T-cell (primary cell): ENCODE measurements at places on chromosomes 4 and X.

DNA sequence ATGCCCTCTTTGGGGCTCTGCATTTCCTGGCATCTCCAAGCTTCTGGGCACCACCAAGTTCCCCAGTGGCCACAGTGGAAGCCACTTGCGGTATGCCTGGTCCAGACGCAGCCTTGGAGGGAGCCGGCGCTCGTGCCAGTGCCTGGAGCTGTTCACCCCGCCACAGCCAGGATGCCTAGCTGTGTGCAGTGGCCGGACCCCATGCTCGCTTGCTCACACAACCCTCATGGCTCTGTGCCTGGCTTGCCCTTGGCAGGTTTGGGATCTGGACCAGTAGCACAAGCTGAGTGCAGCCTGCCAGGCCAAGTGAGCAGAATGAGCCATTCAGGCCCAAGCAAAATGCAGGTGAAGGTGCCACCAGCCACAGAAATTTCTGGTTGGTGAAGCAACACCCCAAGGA lies 283.5 kb downstream of the EVC2 start:
- no peak overlapping the region for H3K4me3 ChIP-seq
- no peaks in the 10 kb centered on the region for H3K4me1 ChIP-seq
- no peaks in the 10 kb centered on the region for H3K27me3 ChIP-seq
- H3K27ac ChIP-seq, result no peak overlapping the region

DNA sequence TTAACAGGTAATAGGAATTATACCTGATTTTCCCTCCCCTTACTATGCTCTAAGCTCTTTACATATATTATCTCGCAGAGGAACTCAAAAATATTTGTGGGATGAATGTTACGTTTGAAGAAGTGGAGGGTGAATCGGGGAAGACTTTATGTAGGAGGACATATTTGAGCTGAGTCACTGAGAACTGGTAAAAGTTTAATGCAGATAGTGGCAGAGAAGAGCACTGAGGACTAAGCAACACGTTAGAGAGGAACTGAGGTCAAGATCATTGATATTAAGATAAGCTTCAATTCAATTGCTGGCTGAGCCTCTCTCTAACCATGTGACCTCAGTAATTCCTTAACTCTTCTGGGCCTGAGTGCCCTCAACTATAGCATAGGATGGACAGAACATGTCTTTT lies 26.4 kb upstream of the ELOVL6 start:
- H3K4me1 ChIP-seq, result no peaks in the 10 kb centered on the region
- DNase-seq, result no peak
- H3K36me3 ChIP-seq, result no peaks in the 10 kb centered on the region

DNA sequence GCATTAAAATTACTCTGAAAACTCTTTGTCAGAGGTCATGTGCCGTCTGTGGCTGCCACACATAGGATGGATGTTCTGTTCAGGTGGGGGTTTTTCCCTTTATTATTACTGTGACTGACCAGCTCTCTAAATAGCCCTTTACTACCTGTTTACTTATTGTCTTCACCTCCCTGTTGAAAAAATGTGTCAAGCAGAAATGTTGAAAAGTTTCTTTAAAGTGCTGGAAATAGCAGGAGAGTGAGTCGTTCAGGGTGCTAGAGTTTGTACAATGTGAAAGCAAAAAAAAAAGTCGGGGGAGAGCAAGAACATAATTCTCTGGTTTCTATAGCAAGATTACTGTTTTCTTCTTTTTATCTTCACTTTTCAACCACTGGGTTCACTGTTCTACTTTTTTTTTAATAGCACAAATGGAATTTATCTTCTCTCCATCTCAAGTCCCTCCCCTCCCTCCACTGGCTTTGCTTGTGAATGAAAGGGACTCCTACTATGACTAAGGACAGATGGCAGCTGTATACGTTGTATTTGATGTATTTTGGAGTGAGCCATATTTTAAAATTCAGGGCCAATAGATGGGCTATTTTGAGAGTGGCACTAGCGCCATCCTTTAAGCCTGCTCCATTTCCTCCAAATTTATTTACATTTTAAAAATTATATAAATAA lies 33.3 kb downstream of the ARX start:
- H3K27ac ChIP-seq, result no peak overlapping the region
- no peaks in the 10 kb centered on the region for H3K4me1 ChIP-seq
- DNase-seq, result no peak
- H3K4me3 ChIP-seq, result no peak overlapping the region

DNA sequence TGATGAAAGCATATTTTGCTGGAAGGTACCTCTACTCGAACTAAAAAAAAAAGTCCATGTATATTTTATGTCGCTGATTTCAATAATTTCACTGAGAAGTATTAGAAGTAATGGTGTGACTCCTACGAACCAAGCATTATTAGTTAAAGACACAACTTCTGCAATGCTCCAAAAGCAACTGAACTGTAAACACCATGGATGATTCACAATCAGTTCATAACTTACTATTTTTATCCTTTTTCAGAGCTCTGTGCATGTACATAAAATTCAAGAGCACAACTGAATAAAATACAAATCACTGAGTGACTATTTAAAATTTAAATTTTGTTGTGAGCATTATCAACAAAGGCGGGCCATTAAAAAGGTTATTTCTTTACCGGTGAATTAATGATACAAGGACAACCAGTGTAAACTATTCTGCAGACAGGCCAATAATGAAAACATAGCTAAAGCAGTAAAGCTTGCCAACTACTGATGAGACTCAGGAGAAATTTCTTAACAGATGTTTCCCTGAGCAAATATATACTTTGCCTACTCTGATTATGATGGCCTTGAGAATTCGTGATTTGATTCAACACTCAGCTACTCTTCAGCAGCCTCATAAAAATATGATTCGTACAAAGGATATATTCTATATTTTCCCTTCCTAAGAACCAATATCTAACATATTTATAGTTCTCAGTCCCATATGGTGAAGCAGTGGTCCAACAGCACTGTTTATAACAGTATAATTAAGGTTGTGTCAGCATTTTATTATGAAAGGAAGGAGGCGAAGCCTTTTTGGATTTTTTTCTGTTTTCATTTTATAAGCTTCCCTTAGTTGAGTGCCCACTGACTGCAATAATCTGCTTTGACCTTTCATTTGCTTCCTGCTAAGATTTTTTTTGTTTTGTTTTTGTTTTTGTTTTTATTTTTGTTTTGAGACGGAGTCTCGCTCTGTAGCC lies 62.8 kb upstream of the NEIL3 start:
- H3K27ac ChIP-seq, result no peak overlapping the region
- peaks cover 5% of the 10 kb centered on the region for H3K4me1 ChIP-seq
- no peak for DNase-seq
- H3K4me3 ChIP-seq, result no peak overlapping the region
- H3K36me3 ChIP-seq, result no peaks in the 10 kb centered on the region
- H3K27me3 ChIP-seq, result no peaks in the 10 kb centered on the region

DNA sequence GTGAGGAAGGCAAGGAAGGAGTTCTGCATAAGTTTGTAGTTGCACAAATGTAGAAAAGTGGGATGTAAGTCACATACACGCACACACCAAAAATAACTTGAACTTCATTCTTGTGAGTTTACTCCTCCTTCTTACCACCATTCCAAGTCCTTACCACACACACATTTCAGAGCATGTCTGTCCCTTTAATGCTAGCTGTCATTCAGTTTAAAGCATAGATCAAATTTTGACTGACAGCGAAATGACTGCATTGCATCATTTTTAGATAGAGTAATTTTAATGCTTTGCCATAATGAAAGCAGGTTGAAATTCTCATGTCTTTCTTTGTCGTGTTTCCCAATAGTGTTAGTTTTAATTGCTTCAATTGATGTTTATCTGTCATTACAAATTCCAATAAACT lies 629.6 kb upstream of the HTR2C start:
- no peaks in the 10 kb centered on the region for H3K27me3 ChIP-seq
- DNase-seq, result no peak
- H3K4me3 ChIP-seq, result no peak overlapping the region
- H3K36me3 ChIP-seq, result no peaks in the 10 kb centered on the region

DNA sequence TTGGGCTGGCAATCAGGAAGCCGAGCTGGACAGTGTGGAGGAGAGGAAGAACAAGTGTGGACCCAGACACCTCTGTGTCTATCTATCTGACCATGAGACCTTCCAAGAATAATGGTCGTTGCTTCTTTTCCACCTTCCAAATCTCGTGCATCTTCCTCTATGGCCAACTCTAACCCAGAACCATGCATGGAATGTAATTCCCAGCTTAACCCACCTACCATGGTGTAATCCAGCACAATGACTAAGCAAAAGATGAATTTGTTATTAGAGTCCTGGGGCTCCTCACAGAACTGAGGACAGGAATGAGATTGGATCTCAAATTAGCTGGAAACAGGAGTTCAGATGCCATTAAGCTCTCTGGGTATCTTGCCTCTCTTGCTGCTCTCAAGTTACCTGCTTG lies 17.4 kb upstream of the TMEM184C start:
- no peak overlapping the region for H3K4me3 ChIP-seq
- no peaks in the 10 kb centered on the region for H3K27me3 ChIP-seq
- no peak overlapping the region for H3K27ac ChIP-seq
- no peak for DNase-seq
- H3K36me3 ChIP-seq, result no peaks in the 10 kb centered on the region
- no peaks in the 10 kb centered on the region for H3K4me1 ChIP-seq

DNA sequence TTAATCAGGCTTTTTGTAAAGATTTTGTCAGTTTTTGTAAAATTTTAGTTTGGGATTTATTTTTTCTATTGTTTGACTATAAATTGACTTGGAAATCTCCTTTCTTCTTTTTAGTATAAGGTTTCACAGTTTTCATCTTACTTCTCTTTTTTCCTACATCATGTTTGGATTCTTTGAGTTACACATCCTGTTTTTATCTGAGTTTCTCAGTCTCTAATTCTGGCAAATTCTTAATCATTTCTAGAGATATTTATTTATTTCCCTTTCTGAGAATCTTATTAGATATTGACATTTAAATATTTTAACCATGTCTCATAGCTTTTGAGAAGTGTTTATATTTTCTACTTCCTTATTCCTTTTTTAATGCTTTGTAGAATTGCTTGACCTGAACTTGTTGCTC lies 20.7 kb downstream of the USP53 start:
- H3K4me1 ChIP-seq, result peaks cover 5% of the 10 kb centered on the region
- no peak overlapping the region for H3K27ac ChIP-seq
- H3K27me3 ChIP-seq, result no peaks in the 10 kb centered on the region
- H3K36me3 ChIP-seq, result peaks cover 4% of the 10 kb centered on the region
- no peak overlapping the region for H3K4me3 ChIP-seq

DNA sequence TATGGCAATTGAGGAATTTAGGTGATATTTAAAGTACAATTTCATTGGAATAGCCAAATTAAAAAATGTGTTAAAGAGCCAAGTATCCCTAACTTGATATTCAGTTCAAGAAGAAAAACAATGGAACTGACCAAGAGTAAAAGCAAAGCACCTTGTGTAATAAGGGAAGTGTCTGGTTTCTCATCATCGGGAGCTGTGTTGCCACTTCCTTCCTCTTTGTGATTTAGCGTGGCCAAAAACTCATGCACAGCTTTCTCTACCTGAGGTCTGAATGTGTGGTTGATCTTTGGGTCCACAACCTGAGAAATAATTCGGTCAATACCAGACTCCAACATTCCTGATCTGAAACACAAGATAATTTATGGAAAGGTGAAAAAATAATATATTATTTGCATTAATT lies 12.4 kb downstream of the BOD1L1 start:
- no peak overlapping the region for H3K27ac ChIP-seq
- H3K4me3 ChIP-seq, result no peak overlapping the region
- peaks cover 74% of the 10 kb centered on the region for H3K36me3 ChIP-seq
- H3K27me3 ChIP-seq, result no peaks in the 10 kb centered on the region
- no peak for DNase-seq
- peaks cover 2% of the 10 kb centered on the region for H3K4me1 ChIP-seq

GRCh38 chr4:76270244-76271175 lies 19.0 kb downstream of the FAM47E start:
- H3K27ac ChIP-seq, result no peak overlapping the region
- no peak overlapping the region for H3K4me3 ChIP-seq
- no peaks in the 10 kb centered on the region for H3K4me1 ChIP-seq
- no peaks in the 10 kb centered on the region for H3K36me3 ChIP-seq
- no peaks in the 10 kb centered on the region for H3K27me3 ChIP-seq

DNA sequence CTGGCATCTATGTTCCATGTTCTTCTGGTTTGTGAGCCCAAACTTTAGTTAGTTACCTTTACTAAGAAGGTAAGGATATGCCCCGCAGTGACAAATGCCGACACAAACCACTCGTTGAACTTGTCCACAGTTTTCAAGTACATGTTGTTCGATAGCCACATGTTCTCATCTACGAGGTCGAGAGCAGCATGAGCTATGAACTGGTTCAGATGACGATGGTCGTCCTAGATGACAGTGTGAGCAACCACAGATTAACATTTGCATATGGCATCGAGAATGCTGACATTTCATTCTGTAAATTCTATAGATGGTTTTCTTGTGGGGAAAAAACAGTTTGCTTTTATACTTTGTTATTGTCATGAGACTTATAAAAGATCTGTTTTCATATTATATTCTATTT lies 18.0 kb downstream of the TRAPPC2 start:
- H3K27me3 ChIP-seq, result no peaks in the 10 kb centered on the region
- peak overlapping the region; percentile 72 for H3K27ac ChIP-seq
- no peak for DNase-seq
- no peak overlapping the region for H3K4me3 ChIP-seq
- peaks cover 35% of the 10 kb centered on the region for H3K4me1 ChIP-seq

DNA sequence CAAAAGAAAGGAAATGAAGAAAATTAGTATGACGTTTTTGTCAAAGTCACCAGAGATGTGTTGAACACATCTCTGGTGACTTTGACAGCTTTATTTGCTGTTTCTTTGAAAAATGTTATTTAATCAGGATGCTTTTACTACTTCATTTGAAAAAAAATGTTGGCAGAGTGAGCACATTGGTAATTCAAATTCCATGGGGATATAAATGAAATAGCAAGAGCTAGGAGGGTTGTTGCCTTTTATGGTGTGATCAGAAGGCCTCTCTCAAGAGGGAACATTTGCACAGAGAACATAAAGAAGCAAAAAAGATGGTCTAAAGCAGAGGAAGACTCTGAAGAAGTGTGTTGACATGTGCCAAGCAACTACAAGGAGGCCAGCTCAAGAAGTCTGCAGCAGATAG lies 46.6 kb upstream of the CXCL8 start:
- no peaks in the 10 kb centered on the region for H3K27me3 ChIP-seq
- H3K4me3 ChIP-seq, result no peak overlapping the region
- H3K4me1 ChIP-seq, result no peaks in the 10 kb centered on the region
- H3K36me3 ChIP-seq, result no peaks in the 10 kb centered on the region
- no peak for DNase-seq

DNA sequence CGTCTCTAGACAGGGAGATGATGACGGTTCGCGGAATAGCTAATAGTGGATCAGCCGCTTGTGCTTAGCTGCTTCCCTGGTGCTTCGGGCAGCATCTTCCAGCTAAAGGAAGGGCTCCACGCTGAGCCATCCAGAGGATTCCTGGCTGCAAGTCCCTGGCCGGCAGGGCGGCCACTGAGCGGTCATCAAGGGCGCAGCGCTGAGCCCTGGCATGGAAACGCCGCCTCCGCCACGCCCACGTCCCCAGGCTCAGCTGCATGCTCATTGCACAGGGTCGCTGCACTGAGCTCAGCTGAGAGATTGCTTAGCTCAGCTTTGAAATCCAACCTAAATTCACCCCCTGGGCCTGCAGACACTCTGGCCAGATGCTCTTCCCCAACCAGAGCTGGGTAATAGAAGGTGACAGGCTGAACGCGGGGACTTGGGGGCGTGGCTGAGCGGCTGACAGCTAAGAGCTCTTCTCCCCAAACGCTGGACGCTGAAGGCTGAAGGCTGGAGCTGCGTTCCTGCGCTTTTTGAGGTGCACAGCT lies 118.2 kb upstream of the KIT start:
- no peak overlapping the region for H3K27ac ChIP-seq
- no peak for DNase-seq
- H3K4me3 ChIP-seq, result no peak overlapping the region
- no peaks in the 10 kb centered on the region for H3K4me1 ChIP-seq
- H3K36me3 ChIP-seq, result no peaks in the 10 kb centered on the region
